NT2/D1 (cell line): ENCODE measurements at places on chromosomes 1 and 21.

DNA sequence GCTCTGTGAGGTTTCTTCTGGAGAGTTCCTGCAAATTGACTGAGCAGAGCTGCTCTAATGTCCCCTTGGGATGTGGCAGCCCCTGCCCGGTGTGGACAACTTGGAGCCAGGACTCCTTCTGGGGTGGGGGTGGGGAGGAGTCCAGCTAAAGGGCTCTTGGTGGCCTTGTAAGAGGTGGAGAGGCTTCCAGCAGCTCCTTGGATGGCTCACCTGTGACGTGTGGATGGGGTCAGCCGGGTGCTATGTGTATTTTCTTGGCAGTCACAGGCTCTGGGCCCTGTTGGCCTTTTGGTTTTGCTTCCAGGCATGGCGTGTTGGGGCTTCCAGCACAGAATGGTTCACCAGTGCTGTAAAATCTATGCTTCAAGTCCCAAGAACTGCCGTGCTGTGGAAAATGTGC lies 38.2 kb downstream of the TRAPPC10 start:
- DNase-seq: no peak

- no peak for DNase-seq
These were observed 6.8 kb downstream of the FRRS1 start for GRCh38 chr1:99759518-99760160.

DNA sequence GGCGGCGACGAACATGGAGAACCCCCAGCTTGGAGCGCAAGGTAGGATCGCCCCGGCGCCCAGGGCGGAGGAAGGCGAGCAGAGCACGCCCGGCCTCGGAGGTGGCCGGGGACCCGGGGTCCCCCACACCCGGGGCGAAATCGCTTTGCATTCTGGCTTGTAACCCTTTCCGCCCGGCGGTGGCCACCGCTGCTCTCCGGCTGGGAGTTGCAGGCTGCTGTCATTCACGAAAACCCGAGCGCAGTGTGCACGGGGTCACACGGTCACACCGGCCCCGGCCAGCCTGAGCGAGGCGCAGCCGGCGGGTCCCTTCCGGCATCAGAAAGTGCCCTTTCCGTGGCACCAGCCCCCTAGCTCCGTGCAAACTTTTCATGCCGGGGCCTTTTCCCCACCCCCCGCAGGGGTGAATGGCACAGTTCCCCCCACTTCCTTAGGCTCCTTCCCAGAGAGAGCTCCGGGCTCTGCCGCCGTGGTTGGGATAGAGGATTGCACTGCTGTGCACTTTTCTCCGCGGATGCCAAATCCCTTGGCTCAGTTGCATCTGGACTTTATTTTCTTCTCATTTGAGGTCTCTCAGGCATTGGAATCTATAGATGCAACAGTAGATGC lies 802 bp downstream of the KAZN start:
- DNase-seq: no peak

DNA sequence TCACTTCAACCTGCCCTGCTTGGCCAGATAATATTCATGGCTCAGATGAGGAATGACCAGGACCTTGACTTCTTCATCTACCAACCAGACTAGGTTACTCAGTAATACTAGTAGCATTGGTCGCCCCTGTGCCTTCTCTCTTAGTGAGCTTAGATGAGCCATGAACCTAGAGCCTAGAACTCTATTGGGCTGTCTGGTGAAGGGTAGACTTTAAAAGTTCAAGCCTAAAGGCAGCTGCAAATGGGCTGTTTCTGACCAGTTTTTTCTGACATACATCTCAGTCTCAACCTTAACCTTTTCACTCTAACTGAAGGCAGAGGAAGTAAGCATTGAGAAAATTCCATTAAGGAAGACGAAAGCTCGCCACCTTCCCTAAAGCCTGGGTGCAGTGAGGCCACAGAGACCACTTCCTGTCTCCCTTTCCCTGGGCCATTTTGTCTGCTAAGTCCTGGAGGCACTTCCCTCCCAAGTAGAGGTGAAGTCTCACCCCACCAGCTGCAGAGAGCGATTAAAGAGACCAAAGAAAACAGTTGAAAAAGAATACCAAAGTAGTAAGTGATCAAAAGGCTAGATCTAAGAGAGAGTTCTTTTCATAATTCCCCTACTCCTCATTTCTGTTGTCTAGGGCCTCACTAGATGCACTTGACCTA lies 53.3 kb downstream of the MTR start:
- DNase-seq: no peak

- DNase-seq: no peak
These were observed 93.8 kb upstream of the PLPPR4 start for GRCh38 chr1:99170516-99170915.

GRCh38 chr1:182431278-182431677 lies 18.7 kb upstream of the RGSL1 start:
- DNase-seq: no peak

DNA sequence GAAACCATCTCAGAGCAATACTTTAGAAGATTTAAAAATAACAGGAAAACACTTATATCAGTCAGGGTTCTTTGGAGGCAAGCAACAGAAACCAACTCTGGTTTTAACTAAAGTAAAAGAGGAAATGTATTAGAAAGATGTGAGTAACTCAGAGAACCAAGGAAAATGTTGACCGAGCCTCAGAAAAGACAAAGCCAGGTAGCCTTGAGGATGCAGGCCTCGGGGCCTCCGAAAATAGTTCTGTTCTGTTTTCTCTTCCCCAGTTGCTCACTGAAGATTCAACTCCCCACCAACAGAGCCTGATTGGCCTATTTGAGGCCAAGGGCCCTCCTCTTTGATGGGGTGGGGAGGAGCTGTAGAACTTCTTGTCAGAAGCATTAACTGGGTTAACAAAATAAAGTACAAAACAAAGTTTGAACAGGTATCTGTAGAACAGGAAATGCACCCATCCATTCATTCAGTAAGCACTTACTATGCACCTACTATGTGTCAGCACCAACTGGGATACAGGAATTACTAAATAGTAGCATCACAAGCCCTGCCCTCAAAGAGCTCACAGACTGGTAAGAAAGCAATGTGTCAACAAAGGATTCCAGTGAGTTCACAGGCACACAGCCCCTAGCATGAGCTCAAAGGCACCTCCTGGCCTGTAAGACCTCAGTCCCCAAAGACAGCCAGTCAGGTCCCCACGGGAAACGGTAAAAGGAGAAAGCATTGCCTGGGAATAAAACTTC lies 12.6 kb downstream of the SLAMF8 start:
- no peak for DNase-seq

DNA sequence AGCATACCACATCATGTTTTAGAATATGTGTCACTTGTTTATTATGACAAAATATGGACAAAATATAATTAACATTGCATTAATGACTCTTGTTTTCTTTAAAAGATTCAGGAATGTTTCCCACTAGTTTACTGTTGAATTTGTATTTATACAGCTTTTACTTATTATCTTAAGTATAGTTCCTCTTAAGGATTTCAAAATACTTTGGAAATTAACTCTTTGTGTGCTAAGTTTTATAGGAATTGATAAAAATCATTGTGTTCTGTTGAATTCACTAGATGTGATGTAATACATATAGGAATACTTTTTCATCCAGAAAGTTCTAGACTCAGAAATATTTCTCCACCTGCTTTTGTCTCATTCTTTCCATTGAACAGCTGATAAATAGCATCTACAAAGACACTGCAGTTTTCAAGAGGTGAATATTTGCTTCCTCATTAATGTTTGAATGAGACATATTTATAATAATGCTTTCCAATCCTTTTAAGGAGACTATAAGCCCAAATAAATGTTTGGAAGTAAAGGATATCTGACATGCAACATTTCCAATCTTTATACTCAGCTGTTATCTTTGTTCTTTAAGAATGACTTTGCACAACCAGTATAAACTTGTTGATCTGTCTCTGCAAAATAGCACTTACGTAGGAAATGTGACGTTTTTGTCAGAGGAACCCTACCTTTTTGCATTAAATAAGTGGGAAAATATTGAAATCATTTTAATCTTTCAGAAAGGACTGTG lies 38.4 kb upstream of the SAMSN1 start:
- no peak for DNase-seq

- DNase-seq: peak; percentile 71
These were observed 16.7 kb downstream of the POU3F1 start for GRCh38 chr1:38029685-38030511.

GRCh38 chr1:95018602-95019369 lies 54.0 kb downstream of the ALG14 start:
- DNase-seq: no peak

GRCh38 chr1:114512595-114513280 lies 1.7 kb upstream of the TRIM33 start:
- no peak for DNase-seq

DNA sequence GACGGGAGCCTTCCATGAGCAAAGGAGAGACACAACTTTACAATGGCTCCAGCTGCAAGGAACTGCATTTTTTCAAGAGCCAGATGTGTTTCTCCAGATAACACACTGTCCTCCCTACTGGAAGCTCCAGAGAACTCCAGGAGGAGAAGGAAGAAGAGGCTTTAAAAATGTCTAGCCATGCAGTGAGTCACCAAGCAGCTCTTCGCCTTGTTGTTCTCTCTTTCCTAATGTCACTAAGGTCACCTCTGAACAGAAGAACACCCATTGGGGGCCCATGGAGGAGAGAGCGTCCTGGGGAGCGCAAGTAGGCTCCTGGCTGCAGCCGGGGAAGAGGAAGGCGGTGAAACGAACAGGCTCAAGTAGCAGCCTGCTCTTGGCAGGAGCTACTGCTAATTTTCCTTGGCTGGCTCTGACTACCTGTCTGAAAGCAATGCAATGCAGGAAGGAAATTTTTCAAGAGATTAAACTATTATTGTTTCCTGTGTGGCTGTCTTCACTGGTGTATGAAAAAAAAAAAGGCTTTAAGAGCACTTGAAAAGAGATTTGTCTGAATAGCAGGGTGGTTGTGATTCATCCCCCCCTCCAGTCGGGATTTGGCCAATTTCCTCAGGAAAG lies 321.9 kb downstream of the SETD4 start:
- DNase-seq: no peak

DNA sequence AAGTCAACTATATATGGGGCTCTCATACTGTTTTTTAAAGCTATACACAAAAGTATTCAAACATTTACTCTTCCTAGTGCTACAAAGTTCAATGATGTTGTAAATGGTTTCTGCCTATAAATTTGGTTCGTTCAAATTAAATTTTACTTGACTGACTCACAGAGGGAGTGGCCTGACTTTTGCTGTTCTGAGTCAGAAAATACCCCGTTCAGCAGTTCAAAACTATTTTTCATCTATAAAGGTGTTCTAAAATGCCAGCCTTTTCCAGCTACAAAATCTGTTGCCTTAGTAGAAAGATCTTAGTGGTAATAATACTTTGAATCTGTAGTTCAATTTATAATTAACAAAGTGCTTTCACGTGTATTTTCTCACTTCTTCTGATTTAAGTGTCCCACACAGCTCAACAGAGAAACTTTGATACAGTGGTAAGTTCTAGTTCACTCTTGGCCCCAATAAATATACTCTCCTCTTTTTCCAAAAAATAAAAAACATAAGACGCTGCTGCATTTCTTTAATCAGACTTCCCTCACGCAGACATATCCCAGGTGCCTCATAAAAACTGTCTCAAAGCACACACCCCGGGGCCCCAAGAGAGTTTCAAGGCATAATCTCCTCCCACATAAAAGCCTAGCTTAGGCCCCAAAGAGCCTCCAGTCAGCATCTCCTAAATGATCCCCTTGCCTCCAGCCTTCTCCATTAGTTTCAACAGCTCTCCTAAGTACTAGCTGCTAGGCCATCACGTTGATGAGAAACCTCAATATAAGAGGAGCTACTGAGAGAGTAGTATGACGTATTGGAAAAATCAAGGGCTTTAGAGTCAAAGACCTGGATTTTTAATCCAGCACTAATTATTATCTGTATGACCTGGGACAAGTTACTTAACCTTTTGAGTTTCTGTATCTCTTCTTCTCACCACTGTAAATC lies 3.2 kb downstream of the PTP4A2 start:
- DNase-seq: no peak

DNA sequence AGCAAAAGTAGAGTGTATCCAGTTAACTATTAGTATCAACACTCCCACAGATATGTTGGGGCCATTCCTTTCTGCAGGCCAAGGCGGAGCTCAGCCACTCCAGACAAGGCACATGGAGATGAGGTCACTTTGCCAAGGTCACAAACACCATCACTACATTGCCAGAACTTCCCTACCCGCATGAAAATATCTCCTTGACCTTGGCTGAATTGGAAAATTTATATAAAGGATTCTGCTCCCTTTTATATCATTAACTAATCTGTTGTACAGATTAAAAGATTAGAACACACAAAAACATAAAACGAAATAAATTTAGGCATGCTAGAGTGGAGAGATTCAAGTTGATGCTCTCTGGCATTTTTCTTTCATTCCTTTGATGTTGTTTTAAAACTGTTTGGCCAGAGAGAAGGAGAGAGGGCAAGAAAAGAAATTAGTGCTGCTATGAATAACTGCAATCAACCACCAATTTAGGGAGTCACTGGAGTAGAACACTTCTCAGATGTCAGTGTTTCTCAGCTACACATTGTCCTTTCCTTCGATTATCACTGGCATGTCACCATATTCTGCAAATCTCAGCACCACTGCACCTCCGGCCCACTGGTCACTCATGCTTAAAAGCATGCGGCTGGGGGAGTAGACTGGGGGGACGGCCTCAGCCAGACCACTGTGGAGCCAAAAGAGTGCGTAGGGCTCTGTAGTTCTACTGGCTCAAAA lies 78.7 kb upstream of the ATP1B1 start:
- no peak for DNase-seq

DNA sequence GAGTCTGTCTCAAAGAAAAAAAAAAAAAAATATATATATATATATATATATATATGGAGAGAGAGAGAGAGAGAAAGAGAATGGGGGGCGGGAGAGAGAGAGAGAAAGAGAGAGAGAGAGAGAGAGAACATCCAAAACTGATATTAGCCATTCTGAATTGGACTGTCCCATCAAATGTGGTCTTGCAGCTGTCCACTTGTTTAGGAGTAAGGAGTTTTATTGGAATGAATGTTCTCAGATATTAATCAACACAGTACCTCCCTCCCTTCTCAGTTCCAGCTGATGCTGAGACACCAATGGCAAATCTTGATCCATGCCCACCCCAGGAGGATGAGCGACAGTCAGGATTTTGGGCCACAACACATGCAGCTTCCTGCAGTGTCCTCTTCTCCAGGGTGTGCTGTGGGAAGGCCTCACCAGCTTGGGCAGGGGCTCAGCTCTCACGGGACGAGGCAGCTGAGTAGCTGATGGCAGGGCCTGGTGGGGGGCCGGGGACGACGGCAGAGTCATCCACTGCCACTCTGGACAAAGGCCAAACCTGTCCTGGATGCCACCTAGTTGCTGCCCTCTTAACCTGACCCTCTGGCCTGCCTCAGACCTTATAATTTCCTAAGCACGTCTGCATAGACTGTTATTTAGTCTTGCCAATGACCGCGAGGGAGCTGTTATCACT lies 9.3 kb upstream of the CLDN14 start:
- DNase-seq: no peak

DNA sequence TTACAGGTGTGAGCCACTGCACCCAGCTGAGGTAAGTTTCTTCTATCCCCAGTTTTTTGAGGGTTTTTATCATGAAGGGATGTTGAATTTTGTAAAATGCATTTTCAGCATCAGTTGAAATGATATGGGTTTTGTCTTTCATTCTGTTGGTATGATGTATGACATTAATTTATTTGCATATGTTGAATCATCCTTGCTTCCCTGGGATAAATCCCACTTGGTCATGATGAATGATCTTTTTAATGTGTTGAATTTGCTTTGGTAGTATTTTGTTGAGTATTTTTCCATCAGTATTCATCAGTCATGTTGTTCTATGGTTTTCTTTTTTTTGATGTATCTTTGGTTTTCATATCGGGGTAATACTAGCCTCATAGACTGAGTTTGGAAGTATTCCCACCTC lies 141.0 kb downstream of the RPS6KC1 start:
- no peak for DNase-seq
